CD4-positive, alpha-beta T cell treated with Interferon alpha-2 for 1 hour (primary cell): ENCODE measurements at places on chromosomes 3 and 15.

GRCh38 chr15:70855764-70856163 lies 1.8 kb upstream of the LARP6 start:
- no peak for DNase-seq

DNA sequence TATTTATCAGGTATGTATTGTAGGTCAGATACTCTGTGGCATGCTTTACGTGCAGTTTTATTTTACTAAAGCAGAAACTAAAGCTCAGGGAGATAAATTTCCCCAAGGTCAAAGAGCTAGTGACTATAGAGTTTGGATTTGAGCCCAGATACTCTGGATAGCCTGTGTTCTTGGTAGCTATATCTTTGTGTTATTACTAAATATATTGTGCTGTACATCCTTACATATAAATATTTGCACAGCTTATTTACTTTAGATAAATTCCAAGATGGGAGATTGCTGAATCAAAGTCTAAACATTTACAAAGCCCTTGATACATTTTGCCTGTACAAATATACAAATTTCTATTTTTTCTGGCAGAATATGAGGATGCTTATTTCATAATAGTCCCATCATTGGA lies 660.9 kb upstream of the NAALADL2 start:
- no peak for DNase-seq

- no peak for DNase-seq
Measured at GRCh38 chr15:71136159-71136783, 21.0 kb downstream of the THSD4 start.

- DNase-seq: no peak
Measured at GRCh38 chr15:48144889-48145288, 24.1 kb downstream of the SLC24A5 start.

- DNase-seq: no peak
Measured at GRCh38 chr3:120931593-120931992, 23.6 kb downstream of the STXBP5L start.

DNA sequence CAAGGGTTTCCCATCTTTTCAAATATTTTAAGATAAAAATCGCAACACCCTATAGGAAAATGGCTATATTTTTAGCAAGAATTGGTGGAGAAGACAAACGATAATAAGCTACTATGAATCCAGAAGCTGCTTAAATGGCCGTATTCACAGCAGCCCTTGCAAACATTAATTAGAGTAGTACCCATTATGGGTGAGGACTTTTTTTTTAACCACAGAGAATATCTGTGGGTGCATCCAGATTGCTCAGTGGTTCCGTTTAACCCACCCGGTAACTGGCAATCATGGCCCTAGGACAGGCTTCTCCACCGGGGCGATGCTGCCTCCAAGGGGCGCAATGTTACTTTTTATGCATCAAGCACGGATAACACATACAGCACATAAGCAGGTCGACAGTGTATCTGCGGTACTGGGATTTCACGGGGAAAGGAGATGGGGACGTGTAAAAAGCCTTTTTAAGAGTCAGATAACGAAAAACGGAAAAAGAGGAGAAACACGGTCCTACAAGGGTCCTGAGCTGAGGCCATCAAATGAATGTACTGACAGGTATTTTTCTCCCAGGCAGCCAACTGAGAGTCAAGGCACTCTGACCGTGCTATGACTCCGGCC lies 968 bp upstream of the TMEM266 start:
- no peak for DNase-seq
